ENCODE measurements at places on chromosomes 12 and 14.

- DNase-seq = no peak
These were observed 5.6 kb downstream of the GMFB start for GRCh38 chr14:54483073-54483745.

GRCh38 chr12:11877102-11877826, 193.5 kb upstream of the BCL2L14 start:
- no peak for DNase-seq

- no peak for DNase-seq
These were observed 5.7 kb upstream of the NKX2-1 start for GRCh38 chr14:36525746-36526099.

- DNase-seq = peak; percentile 58
These were observed 10.4 kb downstream of the ATG2B start for GRCh38 chr14:96352708-96353107.

DNA sequence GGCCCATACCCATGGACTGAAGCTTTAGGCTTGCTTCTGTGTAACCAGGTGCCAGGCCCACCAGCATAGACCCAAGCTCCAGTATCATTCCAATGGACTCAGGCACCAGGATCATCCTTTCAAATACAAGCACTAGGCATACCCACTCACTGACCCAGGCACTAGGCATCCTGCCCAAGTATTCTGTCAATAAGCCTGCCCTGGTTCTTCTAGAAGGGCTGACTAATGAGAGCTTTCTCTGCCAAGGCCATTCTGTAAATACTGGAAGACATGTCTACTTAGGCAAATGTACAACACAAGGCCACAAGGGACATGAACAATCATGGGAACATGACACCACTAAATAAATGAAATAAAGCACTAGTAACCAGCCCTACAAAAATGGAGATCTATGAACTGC, 352.2 kb downstream of the FSCB start:
- no peak for DNase-seq

DNA sequence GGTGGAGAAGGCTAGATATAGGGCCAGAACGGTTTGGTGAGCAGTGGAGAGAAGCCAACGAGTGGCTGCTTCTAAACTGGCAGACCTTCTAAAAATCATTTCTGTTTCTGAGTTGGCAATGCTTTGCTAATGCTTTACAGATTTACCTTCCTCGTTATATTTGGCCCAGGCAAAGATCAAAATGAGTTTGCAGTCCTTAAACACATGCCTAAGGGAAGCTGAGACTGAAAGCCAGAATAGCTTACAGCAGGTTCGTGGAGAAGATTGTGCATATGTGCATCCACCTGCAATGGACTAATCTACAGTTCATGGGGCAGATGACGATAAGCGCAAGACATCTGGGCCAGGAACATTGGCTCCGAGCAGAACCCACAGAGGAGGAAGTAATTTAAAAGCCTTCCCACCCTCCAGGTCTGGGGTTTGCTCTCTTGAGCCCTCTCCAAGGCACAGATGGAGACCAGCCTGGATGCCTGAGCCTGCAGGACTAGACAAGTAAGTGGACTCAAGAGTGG, 99.4 kb downstream of the NINJ2 start:
- no peak for DNase-seq

DNA sequence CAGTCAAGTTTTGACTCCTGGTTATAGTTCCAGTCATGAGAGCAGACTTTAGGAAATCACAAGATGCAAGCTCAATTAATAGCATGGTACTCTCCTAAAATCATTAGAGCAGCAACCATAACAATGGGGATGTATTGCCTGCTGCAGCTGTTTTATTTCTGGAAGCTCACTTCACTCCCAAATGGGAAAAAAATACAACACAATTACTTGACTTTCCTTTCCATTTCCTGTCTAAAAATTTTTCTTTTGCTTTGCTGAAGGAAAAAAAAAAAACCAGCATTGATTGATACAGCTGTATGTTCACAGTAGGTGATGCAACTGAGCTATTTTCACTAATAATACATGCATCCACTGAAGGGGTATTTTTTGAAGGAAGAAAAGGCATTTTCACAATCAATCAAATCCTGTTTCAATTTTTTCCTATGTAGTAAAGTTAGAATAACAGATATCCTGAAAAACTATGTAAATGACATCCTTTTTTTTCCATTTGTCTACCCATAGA, 143.9 kb upstream of the NOVA1 start:
- DNase-seq = no peak

DNA sequence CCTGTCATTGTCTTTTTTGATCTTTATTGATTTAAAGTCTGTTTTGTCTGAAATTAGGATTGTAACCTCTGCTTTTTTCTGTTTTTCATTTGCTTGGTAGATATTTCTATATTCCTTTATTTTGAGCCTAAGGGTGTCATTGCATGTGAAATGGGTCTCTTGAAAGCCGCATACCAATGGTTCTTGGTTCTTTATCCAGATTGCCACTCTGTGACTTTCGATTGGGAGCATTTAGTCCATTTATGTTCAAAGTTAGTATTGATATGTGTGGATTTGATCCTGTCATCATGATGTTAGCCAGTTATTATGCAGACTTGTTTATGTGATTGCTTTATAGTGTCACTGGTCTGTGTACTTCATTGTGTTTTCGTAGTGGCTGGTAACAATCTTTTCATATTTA, 29.8 kb upstream of the PLBD1 start:
- DNase-seq = no peak

DNA sequence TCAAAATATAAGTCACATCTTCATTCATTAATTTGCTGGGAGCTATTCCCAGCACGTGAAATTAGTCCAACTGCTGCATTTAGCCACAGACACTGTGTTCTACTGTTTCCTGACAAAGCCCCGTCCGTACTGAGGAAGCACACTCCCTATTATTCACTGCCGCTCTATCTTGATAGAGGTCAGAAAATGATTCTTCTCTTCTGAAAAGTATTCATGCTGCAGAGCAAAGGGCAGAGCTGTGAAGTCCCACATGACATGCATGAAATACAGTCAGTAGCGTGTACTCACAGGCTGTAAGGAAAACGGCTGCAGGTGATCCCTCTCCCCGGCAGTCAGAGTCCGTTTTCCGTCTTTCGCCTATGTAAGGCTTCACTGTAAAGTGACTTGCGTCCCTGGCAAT, 302.5 kb upstream of the FKBP4 start:
- no peak for DNase-seq

DNA sequence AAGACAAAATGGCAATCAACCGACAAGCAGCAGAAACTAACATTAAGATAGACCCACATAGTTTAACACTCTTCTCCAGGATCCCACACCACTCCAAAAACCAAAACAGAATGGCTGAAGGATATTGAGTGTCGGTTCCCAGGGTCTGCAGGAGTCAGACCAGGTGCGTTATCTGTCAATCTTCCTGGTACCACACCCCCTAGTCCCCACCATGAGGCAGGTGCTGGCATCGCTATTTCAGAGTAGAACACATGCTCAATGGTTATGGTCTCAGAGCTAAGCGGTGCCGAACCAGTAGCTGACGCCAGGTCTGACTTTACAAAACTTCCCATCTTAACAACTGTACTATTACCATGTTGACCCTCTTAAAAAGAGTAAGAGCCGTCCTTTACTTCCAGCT, 10.2 kb downstream of the STX2 start:
- no peak for DNase-seq

DNA sequence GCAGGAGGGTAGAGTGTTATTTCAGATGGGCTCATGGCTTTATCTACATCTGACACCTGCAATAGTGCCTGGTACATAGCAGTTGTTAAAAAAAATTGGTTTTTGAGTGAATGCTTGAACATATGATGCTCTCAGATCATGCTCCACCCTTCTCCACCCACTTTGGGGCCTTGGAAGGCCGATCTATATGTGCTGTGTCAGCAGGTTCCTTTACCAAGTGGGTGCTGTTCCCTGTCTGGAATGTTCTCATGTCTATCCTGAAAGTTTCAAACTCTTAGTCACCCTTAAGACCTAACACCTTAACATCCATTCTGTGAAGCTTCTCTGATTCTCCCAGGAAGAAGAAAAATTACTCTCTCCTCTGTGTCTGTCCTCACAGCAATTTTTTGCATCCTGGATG, 556.3 kb upstream of the TBX3 start:
- DNase-seq = no peak

DNA sequence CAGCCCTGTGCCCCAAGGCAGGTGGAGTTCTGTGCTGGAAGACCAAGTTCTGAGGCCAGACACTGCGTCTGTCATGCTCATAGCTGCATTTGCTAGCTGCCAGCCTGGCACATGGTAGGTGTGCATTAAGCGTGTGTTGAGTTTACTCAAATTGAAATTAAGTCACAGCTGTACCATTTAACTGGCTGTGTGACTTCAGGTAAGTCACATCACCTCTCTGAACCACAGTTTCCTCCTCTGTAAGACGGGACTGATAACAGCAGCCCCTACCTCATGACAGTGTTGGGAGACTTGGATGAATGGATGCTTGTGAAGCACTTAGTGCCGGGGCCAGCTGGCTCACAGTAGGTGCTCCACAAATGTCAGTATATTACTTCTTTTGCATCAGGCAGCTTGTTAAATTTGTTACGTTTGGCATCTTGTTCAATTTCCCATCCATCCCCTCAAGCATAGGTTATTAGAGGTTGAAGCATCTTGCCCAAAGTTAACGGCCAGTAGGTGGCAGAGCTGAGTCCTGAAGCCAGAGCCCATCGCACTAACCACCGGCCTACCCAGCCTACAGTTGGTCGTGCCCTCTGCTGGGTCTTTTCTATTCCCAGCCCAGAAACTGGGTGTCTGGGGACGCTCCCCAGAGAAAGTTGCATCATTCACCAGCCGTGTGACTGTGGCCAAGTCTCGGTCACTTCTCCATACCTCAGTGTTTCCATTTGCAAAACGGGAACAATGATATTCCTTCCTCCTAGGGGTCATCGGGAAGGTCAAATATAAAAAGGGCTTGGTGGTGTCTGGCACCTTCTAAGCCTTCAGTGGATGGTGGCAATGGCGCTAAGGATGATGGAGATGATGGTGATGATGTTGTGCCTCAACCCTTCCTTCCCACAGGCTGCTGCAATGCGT, 4.5 kb downstream of the DAO start:
- DNase-seq = peak; percentile 27

GRCh38 chr12:3655328-3655900, 97.5 kb downstream of the CRACR2A start:
- peak; percentile 22 for DNase-seq

DNA sequence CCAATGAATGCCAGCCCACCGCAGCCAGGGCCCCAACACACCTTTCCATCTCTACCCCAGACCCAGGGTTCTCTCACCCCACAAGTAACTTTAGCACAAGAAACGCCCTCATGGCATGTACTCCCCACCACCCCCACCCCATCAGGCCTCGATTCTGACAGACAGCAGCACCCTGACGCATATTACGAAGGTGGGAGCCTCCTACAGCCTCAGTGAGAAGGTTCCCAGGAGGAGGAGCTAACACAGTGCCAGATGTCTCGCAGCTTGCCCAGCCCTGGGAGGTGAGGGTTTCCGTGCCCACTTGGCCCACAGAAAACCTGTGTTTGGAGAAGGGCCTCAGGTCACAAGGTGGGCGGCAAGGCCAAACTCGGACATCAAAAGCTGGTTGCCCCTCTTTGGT, 32.4 kb downstream of the CCDC88C start:
- no peak for DNase-seq

DNA sequence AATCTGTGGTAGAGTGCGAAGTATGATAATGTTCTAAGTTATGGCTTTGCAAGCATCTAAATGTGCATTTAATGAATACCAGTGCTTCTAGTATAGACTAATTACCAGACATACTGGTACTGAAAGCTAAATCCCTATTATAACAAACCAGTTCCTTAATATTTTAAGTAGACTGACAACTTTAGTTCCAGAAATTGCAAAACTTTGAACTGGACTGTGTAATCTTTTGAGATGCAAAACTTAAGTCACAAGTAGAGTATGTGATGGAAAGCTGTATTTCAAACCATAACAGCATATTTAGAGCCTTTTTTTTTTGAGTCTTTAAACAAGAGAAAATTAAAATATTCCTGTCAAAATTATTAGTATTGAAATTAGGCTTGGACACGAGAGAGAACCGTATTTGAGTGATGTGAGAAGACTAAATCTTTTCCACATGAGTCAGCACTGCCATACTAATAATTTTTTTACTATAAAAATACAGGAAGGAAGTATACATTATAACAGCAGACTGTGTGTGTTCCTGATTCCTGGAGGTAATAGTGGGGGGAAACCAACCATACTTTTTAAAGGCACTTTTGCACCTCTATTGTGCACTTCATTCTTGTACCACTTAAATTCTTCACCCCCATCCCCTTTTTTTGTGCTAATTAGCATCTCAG, 45.5 kb downstream of the PPM1A start:
- DNase-seq = peak; percentile 28

DNA sequence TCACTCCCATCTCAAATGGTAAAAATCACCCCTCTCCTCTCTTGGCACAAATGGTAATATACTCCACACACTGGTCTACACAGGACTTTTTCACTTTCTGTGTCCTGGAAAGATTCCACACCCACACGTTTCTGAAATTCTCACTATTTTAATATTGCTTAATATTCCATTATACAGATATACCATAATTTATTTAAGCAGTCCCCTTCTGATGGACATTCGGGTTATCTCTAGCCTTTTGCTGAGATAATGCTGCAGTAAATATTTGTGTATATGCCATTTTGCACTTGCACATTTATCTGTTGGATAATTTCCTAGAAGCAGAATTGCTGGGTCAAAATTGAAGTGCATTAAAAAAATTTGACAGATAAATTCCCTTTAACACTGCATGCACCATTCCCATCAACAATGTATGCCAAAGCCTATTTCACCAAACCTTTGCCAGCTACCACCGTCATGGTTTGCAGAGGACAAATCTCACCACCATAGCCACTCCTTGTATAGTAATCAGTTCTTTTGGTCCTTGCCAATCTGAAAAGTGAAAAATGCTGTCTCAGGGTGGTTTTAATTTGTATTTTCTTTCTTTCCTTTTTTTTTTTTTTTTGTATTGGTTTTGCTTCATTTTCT, 15.5 kb upstream of the COL2A1 start:
- DNase-seq = no peak

DNA sequence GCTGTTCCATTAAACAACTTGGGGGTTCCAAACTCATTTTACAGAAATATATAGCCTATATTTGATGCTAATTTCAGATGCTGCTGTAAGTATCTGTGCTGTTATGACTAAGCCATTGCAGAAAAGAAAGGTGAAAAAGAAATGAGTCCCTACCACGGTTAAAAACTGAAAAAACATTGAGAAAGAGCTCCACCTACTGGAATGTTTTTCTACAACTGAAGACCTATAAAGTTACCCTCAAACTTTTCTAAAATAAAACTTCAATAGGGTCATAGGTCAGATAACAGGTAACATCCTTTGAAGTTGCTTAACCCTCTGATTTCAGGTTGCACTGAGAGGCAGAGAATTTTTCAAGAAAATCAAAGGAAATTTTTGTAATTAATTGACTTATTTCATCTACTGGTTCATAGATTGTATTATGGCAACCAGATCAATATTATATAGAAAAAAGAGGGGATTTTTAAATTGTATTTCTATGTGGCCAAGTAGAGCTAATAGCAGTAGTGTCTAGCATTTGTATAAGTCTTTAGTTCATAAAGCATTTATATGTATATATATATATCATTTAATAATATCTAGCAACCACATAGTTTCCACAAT, 279.9 kb downstream of the RPS29 start:
- peak; percentile 15 for DNase-seq

Measured in iris pigment epithelial cell (primary cell).